Mesenteric fat pad (tissue), 1 donor: ENCODE measurements at places on chromosomes 6 and 20. TPM values are rescaled to one million over a fixed set of nuclear protein-coding genes. Genes with fewer than 3 reads are reported as not detected.
A peak's percentile ranks its signal among the peaks of the same experiment; 100 is the strongest.

DNA sequence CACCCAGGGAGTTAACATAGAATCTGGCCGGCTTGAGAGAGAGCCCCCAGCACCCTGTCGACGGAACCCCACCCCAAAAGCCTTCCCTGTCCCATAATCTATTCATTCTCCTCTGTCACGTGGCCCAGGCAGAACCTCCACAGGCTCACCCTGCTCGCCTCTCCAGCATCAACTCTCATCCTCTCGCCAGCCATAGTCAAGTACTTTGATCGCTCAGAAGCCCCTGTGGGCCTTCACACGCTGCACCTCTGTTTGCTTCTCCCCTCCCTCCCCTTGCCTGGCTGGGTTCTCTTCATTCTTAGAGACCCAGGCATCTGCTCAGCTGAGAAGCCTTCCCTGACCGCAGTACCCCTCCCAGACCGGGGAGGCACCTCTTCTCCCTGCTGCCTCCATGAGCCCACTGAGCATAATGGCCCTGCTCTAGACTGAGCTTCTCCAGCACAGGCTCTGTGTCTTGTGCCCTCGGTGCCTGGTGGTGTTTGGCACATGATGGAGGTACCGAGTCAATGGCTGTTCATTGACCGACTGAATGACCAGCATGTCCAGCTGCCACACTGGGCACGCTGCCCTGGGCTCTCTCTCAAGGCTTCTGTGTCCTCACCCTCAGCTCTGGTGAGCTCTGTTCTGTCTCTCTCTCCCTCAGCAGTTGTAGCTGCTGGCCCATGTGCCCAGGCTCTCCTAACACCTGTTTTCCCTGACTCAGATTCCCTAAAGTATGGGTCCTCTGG is 33.7 kb downstream of the PKIG start:
- DNase-seq = no peak

DNA sequence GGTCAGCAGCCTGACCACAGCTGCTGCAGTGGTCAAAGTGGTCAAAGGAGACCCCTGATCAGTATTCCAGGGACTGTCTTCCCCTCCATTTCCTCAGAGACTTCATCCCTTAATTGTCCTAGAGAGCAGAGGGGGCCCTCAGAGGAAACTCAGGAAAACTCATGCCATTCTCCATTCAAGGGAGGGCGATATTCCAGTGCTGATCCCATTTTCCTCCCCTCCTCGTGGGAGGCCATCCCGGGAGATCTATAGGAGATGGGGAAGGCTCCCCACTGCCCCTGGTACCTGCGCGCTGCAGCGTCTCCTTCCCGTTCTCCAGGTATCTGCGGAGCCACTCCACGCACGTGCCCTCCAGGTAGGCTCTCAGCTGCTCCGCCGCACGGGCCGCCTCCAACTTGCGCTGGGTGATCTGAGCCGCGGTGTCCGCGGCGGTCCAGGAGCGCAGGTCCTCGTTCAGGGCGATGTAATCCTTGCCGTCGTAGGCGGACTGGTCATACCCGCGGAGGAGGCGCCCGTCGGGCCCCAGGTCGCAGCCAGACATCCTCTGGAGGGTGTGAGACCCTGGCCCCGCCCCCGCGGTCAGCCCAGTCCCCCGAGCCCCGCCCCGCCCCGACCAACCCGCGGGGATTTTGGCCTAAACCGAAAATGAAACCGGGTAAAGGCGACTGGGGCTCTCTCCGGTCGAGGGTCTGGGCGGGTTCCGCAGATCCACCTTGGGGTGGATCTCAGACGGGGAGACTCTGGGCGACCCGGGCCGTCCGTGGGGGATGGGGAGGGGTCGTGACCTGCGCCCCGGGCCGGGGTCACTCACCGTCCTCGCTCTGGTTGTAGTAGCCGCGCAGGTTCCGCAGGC is 878 bp downstream of the HLA-C start:
- DNase-seq = peak; percentile 92

DNA sequence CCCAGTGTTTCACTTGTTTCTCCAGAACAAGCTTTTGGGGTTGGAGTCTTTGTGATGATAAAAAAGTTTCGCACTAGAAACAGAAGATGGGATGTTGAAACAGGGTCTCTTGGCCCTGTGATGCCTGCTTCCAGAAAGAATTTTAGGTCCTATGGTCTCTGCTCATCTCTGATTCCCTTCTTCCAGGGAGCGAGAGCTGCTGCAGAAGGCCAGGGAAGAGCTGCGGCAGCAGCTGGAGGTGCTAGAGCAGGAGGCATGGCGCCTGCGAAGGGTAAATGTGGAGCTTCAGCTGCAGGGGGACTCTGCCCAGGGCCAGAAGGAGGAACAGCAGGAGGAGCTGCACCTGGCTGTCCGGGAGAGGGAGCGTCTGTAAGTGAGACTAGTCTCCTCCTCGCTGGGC is 18.3 kb downstream of the CEP250 start:
- DNase-seq = no peak

DNA sequence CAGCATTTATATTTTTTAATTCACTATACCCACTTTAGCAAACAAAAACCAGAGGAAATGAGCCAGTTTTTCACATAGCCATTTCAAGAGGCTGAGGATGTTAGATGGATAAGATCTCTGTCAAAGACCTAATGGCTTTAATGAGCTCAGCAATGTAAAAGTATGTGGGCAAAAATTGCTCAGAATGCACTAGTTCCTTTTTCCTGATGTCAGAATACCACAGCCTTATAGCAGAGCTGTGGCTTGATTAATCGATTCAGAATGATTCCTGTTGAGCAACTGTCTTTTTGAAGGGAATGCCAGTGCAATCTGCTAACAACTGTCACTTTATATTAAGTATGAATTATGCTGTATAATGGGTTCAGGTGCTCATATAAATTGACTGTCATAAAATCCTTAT is 100.6 kb upstream of the HIVEP1 start:
- DNase-seq = no peak

- DNase-seq = no peak
Observed at GRCh38 chr20:13474467-13474866, 164.3 kb downstream of the TASP1 start.

- DNase-seq = no peak
Observed at GRCh38 chr6:115898246-115898645, 162.4 kb downstream of the FRK start.

GRCh38 chr20:43188861-43189553 is 699 bp downstream of the PTPRT start:
- no peak for DNase-seq

Gene LINC00237
- total RNA-seq = not detected

Gene DSE
- 116 TPM for total RNA-seq
